ENCODE measurements at places on chromosomes 4 and X. TPM values are rescaled to one million over a fixed set of nuclear protein-coding genes. Genes with fewer than 3 reads are reported as not detected.

HAND2 gene
- 0.28 TPM for polyA plus RNA-seq

TEX13C gene
- not detected for polyA plus RNA-seq

EDA gene
- polyA plus RNA-seq, result 1.5 TPM

GPR50 gene
- not detected for polyA plus RNA-seq

DNA sequence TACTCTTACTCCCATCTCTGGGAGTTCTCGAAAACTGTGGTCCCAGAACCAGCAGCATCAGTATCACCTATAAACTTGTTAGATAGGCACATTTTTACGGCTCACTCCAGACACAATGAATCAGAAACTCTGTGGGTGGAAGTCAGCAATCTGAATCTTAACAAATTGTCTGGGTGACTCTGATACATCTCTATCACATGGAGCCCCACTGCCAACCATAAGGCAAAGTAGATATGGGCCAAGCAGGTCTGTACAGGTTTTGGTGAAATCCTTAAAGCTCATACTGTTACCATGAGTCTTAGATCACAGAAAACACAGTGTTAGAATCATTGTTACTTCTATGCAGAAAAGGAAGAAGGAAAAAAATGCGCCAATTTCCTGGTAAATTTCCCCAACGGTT is 122.5 kb upstream of the HCCS start:
- DNase-seq, result no peak

- peak; percentile 24 for DNase-seq
These were observed 53.9 kb upstream of the KIAA1210 start for GRCh38 chrX:119181491-119181890.
